ENCODE measurements at places on chromosomes 7 and 10.

DNA sequence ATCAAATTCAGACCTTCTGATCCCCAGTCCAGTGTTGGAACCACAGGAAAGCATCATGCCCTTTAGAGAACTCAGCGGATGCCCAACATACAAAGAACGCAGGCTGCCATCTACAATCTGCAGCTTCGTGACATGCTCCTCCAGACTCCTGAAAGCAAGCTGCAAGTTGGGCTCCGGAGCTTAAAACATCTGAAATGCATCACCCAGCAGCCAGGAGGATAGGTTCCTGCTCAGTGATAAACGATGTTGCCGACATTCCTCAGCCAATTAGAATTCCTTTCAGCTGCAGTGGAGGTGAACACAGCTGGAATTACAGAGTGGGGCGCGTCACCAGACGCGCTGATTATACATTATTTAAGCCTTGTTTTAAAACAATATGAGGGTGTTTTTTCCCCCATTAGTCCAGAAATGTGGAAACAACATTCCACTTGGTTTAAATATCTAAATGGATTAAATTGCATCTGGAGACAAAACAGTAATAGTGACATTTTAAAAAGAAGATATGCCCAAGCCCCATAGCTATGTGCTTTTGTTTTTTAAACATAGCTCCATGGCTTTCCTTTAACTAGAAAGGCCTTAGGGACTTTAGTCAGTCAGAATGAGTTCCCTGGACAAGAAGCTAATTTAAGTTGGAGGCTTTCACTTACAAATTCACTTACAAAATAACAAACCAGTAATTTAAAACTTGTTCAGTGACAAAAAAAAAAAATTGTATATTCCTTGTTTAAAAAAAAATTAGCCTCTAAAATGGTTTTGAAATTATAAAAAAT is 6.3 kb downstream of the SMURF1 start:
- no peak for DNase-seq

GRCh38 chr7:29396563-29396962 is 167.1 kb upstream of the PRR15 start:
- no peak for DNase-seq

- no peak for DNase-seq
These were observed 722 bp downstream of the MDH2 start for GRCh38 chr7:76048668-76048988.

DNA sequence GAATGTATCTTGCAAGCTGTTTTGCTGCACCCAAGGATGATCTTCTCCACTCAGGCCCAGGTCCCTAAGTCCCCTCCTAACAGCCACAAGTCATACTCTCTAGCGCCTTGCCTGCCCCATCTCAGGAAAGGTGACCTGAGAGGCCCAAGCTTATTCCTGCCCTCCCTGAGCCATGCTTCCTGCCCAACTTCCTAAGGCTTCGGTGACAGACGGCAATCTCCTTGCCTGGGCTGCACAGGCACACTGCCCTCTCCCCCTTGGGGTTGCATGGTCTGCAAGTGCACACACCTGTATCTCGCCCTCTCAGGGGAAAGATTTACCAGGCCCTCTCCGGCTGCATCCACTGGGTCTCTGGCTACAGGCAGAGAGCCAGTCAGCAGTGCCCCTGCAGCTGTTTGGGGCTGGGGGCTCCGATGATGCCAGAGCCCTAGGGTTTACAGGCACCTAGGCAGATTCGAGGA is 771 bp upstream of the ADIRF start:
- DNase-seq: no peak

- no peak for DNase-seq
These were observed 123.6 kb downstream of the RNLS start for GRCh38 chr10:88459530-88459929.

DNA sequence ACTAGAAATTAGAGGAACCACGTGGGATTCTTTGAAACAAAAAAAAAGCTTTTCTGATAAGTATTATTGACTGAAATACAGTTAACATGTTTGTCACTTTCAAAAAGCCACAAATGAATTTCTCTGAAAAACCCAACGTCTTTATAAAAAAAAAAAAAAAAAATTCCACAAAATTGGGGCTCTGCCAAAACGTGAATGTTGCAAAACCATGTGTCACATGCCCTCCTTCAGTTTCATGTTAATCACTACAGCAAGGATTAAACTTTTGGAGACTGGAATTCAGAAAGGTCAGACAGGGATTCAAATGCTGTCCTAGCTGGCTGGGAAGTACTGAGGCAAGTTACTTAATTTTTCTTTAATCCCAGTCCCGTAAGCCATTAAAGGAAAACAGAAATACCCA is 278.0 kb upstream of the KLF14 start:
- DNase-seq: peak; percentile 18

- DNase-seq: no peak
These were observed 36.8 kb downstream of the SRI start for GRCh38 chr7:88183051-88183450.

- DNase-seq: no peak
These were observed 88.0 kb downstream of the CPED1 start for GRCh38 chr7:121076350-121077164.

- DNase-seq: no peak
These were observed 188.4 kb downstream of the PPP1R3A start for GRCh38 chr7:113730309-113730955.

GRCh38 chr7:2575046-2575732 is 16.4 kb downstream of the IQCE start:
- DNase-seq: no peak

- DNase-seq: peak; percentile 88
These were observed 562 bp downstream of the TMEM243 start for GRCh38 chr7:87218796-87219544.

GRCh38 chr7:41538810-41539724 is 163.8 kb downstream of the INHBA start:
- no peak for DNase-seq

DNA sequence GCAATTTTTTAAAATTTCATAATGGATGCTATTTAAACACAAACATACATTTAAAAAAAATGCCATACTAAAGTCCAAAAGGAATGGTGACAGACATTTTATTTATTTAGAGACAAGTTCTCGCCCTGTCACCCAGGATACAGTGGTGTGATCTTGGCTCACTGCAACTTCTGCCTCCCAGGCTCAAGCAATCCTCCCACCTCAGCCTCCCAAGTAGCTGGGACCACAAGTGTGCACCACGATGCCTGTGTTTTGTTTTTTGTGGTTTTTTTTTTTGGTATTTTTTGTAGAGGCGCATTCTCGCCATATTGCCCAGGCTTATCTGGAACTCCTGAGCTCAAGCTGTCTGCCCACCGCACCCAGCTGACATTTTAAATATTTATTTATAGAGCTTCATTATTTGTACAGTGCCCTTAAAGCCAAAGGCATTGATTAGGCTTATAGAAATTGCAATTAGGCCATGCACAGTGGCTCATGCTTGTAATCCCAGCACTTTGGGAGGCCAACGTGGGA is 703.5 kb downstream of the AUTS2 start:
- DNase-seq: no peak

DNA sequence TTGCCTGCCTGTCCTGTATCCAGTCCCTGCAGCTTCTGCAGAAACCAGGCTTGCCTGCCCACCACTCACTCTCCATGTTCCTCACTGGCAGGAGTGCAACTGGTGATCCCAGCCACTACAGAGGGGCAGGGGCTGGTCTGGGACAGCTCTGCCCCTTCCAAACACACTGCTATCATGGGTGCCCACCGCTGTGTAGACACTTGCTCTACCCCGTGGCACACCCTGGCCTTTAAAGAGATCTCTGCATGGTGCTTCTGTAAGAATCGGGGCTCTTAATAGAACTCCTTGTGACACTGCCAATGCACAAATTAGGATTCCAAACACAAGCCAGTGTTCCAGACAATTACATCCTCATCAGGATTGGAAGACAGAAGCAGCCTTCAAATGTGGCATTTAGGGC is 41.7 kb downstream of the C10orf90 start:
- DNase-seq: no peak

- DNase-seq: no peak
These were observed 80.3 kb upstream of the CDCA7L start for GRCh38 chr7:22025983-22026382.

DNA sequence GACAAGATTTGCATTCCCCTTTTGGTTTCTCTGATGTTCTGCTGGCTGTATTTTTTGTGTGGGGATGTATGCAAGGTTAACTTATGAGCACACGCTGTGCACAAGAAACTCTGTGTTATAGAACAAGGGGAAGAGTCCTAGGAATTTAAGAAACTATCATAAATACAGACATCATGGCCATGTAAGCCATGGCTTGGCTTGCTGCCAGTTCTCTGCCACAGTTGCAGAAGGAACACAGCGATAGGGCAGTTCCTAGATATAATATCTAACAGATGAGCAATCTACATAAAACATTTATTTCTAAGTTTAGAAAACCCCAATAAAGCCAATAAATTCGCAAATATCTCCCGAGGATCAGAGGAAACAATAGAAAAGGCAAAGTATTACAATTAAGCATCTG is 153.3 kb downstream of the LRRTM3 start:
- no peak for DNase-seq

- no peak for DNase-seq
These were observed 412.2 kb upstream of the ZMIZ1 start for GRCh38 chr10:78656417-78657162.

GRCh38 chr7:101615446-101615845 is 13.7 kb downstream of the MYL10 start:
- DNase-seq: no peak

GRCh38 chr7:31642681-31643115 is 44.3 kb upstream of the PPP1R17 start:
- DNase-seq: no peak

DNA sequence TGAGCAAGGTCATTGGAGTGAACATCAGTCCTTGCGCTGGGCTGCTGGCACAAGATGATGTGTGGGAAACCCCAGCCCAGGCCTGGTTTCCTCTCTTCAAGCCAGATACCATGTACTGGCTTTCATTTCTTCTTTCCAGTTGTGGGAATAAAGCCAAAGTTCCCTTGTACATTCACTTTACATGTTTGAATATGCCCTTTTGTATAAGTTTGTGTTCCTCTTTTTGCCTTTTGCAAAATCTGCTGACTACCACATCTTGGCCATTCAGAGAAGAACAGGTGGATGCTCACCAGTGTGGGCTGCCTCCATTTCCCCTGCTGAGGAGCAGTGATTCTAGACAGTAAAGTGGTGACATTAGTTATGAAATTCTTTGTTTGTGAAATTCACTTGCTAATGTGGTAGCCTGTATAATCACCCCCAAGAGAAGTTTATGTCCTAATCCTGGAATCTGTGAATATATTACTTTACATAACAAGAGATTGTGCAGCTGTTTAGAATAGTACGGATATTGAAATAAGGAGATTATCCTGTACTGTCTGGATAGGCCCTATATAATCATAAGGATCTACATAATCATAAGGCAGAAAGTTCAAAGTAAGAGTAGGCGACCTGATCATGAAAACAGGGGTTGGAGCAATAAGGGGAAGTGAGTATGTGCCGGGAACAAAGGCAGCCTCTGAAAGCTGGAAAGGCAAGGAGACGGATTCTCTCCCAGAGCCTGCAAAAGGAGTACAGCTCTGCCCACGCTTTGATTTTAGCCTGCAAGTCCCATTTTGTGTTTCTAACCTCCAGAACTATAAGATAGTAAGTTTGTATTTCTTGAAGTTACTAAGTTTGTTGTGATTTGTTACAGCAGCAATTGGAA is 18.8 kb upstream of the AOAH start:
- peak; percentile 74 for DNase-seq

GRCh38 chr7:155815332-155816191 is 3.3 kb upstream of the SHH start:
- DNase-seq: no peak

- no peak for DNase-seq
These were observed 60.9 kb upstream of the ADGRA1 start for GRCh38 chr10:133026726-133027395.

- DNase-seq: no peak
These were observed 115.9 kb downstream of the MALRD1 start for GRCh38 chr10:19164461-19164860.

DNA sequence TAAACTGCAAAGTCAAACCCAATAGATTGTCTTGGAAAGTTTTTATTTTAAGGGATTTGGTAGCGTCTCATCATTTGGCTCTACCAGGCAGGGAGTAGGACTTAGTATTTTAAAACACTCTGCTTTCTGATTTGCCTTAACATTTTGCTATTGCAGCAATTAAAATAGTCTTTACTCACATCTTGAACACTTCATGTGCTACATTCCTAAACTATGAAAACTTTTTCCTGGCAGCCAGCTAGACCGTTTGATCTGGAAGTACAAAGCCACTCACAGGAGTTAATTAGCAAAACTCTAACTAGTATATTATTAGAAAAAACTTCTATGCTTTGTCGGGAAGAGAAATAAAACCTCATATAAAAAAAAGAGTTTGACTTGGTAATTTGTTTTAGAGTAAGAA is 111.4 kb downstream of the TFPI2 start:
- DNase-seq: no peak

DNA sequence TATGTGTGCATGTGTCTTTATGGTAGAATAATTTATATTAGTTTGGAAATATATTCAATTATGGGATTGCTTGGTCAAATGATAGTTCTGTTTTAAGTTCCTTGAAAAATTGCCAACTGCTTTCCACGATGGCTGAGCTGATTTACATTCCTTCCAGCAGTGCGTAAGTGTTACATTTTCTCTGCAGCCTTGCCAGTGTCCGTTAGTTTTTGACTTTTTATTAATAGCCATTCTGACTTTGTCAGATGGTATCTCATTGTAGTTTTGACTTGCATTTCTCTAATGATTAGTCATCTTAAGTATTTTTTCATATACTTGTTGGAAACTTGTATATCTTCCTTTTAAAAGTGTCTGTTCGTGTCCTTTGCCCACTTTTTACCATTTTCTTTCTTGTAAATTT is 434.2 kb upstream of the POT1 start:
- DNase-seq: no peak

DNA sequence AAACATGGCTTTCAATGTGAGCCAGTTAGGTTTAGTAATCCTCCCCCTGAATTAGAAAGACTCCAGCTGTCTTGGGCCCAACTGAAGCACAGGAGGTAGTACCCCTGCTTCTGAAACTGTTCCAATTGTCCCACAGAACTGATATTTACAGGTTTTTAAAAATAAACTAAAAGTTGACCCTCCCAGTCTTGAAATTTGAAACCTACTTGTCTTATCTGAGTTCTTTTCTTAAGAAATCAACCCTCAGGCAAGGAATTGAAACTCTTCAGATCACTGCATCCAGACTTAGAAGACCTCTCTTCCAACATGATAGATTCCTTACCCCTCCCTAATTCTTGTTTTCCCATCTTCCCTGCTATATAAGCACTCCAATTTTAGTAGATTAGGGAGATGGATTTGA is 13.3 kb upstream of the ARHGAP21 start:
- DNase-seq: no peak

- DNase-seq: no peak
These were observed 2.3 kb upstream of the COL1A2 start for GRCh38 chr7:94392393-94392786.

- DNase-seq: no peak
These were observed 351.7 kb upstream of the C7orf33 start for GRCh38 chr7:148238761-148239325.
